ENCODE measurements at places on chromosomes 12 and 14.

DNA sequence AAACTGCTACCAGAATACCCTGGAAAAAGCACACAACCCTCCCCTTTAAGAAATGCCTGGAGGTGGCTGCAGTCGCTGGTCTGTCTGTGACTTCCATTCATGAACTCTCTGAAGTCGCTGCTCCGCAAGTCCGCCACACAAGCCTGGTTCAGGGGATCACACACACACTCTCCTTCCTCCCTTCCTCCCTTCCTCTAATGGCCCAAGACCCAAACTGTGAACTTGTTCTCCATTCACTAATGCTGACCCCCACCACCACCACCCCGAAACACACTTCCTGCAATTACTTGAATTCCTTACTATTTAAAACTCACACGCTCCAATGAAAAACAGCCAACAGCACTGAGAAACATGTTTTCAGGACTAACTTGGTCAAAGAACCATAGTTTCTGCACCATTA lies 1.0 kb upstream of the LMO3 start:
- DNase-seq, result no peak

- DNase-seq, result no peak
These were observed 41.9 kb downstream of the CDC42BPB start for GRCh38 chr14:103015426-103015825.

- no peak for DNase-seq
These were observed 562.2 kb downstream of the GALC start for GRCh38 chr14:87430810-87431209.

DNA sequence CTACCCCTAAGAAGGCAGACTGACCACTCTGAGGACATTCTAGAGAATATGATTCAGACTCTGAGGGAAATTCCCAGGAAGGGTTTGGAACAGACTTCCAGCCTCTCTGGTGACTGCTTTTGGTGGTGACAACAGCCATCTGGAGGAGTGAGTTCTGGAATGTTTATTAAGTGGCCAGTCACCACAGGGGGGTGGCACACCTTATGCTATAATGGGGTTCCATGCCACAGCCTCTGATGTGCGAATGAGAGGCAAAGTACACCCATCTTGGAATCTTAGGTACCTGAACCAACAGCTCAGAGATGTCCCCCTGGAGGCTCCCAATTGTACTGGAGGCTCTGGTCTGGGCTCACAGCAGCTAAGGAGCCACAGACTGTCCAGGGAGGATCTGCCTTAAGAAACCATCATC lies 9.5 kb upstream of the TINF2 start:
- DNase-seq, result no peak

- no peak for DNase-seq
These were observed 9.4 kb downstream of the ANKRD9 start for GRCh38 chr14:102500158-102500662.

- peak; percentile 74 for DNase-seq
These were observed 37.5 kb upstream of the CORO1C start for GRCh38 chr12:108768591-108769500.

- DNase-seq, result peak; percentile 15
These were observed 15.1 kb upstream of the GRIP1 start for GRCh38 chr12:66693901-66694513.

GRCh38 chr12:15453613-15454012 lies 131.3 kb downstream of the PTPRO start:
- no peak for DNase-seq

DNA sequence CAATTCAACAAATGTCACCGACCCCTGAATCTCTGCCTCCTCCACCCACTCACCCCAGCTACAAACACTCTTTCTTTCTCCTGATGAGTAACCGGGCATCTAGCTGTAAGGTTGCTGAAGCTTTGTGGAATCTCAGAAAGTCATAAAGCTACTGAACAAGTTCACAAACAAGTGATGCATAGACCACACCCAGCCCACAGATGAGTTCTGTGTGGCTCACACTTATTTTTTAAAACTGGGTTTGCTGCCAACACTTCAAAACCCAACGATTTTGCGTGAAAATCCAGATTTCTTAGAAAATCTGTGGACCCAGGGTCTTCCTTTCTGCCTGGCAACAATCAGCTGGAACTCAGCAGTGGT lies 96.1 kb downstream of the APAF1 start:
- DNase-seq, result no peak

- DNase-seq, result peak; percentile 46
These were observed at the start of gene MMP17 for GRCh38 chr12:131827961-131828534. MMP17 (plus strand) TSS chr12:131828393; CDS start chr12:131828495, 102 bp downstream.

DNA sequence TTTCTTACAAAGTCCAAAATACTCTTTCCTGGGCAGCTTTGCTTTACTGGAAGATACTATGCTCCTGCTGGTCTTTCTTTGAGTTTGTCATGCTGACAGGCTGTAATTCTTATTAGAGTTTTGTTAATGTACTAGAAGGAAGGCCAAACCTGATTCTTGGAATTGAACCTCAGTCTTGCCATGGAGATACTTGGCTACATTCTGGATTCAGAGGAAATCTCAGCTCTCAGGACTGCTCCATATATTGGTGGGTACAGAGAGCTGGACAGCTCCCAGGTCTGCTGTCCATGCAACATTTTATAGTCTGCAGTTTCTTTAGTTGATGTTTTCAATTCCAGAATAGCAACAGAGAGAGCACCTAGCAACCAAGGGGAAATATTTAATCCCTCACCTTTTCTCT lies 363.1 kb upstream of the STXBP6 start:
- no peak for DNase-seq

DNA sequence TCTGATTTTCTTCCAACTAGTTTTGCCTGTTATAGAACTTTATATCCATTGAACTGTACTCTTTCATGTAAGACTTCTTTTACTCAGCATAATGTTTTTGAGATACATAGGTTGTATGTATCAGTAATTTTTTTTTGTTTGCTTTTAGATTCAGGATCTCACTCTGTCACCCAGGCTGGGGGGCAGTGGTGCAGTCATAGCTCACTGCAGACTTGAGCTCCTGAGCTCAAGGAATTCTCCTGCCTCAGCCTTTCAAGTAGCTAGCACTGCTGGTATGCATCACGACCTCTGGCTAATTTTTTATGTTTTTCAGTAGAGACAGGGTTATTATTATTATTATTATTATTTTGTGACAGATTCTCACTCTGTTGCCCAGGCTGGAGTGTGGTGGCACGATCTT lies 65.0 kb upstream of the DDHD1 start:
- no peak for DNase-seq

GRCh38 chr14:100215330-100215885 lies 23.5 kb upstream of the YY1 start:
- DNase-seq, result no peak

GRCh38 chr12:108305520-108305919 lies 33.6 kb downstream of the CMKLR1 start:
- no peak for DNase-seq

DNA sequence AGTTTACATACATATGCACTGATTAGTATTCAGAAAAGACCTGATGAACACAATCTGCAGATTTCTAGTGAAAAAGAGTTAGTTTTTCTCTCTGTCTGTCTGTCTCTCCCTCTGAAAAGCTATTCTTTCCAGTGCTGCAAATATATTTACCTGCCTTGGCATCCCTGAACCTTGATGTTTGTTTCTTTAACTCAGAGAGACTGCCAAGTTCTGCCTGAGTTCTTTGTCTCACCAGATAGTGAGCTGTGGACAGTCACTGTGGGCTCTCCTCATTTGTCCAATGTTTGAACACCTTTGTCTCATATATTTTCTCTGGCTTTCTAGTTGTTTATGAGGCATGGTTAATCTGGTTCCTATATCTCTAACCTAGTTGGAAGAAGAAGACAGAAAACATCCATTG lies 250.4 kb downstream of the SOX5 start:
- DNase-seq, result no peak

DNA sequence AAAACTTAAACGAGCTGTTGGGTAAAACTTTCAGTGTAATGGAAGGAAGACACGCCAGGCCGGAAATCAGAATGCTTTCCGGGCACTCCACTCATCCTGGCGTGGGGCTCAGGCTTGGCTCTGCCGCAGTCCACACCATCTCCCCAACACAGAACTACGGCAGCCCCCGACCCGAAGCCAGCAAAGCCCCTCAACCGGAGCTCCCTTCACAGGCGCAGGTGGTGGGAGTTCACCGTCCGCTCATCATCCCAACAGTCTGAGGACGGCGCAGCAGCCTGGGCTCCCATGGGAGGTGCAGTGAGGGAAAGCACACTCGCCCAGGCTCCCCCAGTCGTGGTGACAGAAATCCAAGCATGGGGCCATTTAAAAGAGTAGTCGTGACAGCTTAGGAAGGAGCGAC lies 11.0 kb upstream of the MMP17 start:
- no peak for DNase-seq

DNA sequence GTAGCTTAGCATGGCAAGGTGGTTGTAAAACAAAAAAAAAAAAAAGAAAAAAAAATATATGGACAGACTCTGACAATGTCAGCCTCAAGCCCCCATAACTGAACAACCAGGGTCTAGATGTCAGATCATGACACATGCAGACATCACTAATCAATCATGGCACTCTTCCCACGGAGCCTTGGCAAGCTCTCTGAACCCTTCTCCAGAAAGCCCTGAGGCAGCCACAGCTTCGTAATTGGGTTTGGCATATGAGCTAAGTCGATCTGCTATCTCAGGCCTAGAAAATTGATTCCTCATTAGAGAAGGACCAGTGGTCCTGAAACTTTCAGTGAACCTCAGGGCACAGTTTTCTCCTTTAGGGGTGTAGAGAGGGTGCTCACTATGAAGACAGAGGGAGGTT lies 112.2 kb downstream of the GPR135 start:
- no peak for DNase-seq

DNA sequence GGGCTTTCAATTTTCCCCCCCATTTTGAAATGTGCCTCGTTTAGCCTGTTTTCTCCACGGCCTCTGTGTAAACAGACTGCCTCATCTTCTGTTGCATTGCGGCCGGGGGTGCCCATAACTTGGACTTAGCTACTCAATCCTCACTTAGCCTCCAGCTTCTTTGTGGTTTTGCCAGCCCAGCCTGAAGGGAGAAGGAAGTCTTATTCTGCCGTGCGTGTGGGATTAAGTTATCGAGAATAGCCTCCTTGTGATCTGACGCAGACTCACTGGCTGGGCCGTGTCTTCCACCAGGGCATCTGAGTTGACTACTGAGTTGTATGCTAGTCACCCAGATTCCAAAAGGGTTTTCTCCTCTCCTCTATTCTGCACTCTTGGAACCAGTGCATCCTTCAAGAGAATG lies 8.1 kb downstream of the PRKAB1 start:
- no peak for DNase-seq

GRCh38 chr12:104692557-104693218 lies 235.9 kb downstream of the CHST11 start:
- DNase-seq, result no peak

DNA sequence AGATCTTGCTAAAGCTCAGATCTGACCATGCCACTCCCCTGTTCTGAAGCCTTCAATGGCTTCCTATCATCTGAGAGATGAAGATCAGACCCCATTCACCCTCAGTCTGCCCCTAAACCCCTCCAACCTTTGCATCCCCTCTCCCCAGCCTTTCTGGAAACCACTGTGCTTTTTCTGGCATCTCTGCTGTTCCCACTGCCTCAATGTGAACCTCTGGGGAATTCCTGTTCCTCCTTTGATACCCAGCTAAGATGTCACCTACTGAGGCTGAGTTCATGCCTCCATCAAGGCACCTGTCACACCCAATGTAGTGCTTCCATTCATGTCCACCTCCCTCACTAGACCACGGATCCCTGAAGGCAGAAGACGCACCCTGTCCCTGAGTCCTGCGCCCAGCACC lies 19.3 kb downstream of the CYP46A1 start:
- DNase-seq, result no peak

DNA sequence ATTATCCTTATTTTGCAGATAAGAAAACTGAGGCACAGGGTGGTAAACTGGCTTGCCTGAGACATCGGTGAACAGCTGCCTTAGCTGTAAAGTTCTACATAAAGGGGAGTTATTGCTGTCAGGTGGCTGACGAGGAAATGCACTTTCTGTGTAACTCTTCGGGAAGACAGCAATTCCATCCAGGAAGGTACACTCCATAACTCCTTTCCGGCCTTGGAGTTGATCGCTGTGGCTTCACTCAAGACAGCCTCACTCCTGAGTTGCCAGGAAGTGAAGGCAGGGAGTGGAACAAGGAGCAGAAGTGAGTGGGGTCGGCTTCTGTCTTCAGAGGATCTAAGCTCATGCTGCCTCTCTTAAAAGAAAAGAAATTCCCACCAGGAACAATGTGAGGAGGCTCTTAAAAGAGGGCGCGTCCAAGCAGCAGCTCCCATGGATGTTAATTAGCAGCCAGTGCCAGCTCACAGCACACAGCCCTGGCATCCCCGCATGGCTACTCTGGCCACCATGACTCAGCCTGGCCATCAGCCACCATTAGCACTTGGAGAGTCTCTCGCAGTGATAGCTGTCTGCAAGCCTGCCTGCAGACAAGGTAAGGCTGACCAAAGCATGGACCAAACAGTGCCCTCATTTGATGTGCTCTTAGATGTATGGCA lies 60.3 kb downstream of the NUAK1 start:
- no peak for DNase-seq

DNA sequence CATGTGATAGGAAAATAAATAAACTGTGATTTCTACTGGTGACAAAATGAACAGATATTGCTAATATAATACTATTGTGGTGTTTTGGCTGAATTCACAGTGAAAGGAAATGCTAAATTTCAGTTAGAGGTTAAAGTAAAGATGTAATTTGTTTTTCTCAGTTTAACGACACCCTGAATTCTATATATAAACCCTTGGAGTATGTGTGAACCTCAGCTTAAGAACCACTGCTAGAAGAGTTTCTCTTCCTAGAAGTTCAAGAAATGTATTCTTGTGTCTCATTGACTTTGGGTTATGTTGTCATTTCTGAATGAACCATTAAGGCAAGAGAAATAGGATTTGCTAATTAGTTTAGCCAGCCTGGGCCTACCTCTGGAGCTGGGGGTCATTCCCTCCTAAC lies 8.2 kb downstream of the FBXO34 start:
- no peak for DNase-seq

GRCh38 chr14:61532763-61533162 lies 162.6 kb upstream of the HIF1A start:
- no peak for DNase-seq

DNA sequence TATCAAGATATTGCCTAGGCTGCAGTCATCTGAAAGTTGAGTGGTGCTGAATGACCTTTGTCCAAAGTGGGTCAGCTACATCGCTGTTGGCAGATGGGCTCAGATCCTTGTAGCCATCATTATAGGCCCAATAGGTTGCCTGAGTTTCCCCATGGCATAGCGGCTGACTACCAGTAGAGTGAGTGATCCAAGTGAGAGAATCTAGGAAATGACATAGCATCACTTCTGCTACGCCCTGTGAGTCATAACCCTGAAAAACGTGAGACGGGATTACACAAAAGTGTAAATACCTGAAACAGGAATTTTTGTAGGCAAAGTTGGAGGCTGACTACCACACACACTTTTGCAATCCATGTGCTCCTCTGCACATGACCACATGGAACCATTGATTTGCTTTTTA lies 273.3 kb downstream of the RPL10L start:
- no peak for DNase-seq

DNA sequence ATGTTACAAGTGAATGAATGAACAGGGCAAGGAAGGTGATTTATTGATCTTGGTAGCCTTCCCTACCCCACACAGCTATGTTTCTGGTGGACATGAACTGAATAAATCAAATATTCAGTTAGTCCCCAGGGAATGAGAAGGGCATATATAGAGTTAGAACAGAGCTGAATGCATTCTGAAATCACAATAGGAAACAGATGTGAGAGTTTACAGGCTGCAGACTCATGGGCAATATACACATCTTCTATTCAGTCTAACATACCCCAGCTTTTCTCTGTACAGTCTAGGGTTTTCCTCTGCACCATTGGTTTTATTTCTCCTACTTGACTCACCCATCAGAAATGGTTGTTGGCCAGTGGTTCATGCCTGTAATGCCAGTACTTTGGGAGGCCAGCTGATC lies 7.3 kb upstream of the STX2 start:
- DNase-seq, result no peak
